ENCODE measurements at places on chromosomes 13 and 19.

DNA sequence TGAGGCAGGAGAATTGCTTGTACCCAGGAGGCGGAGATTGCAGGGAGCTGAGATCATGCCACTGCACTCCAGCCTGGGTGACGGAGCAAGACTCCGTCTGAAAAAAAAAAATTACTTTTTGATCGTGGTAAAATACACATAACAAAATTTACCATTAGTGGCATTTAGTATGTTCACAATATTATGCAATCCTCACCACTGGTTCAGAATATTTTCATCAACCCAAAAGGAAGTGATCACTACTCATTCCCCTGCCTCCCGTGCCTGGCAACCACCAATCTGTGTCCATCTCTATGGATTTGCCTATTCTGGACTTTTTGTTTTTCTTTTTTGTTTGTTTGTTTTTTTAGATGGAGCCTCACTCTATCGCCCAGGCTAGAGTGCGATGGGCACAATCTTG, 1.2 kb upstream of the PALM3 start:
- DNase-seq: no peak

GRCh38 chr13:106499113-106499512, 36.3 kb downstream of the EFNB2 start:
- DNase-seq: no peak

GRCh38 chr13:107157271-107157670, 589.3 kb upstream of the ARGLU1 start:
- no peak for DNase-seq

- DNase-seq: no peak
These were observed 89.6 kb upstream of the RXFP2 start for GRCh38 chr13:31649766-31650165.

DNA sequence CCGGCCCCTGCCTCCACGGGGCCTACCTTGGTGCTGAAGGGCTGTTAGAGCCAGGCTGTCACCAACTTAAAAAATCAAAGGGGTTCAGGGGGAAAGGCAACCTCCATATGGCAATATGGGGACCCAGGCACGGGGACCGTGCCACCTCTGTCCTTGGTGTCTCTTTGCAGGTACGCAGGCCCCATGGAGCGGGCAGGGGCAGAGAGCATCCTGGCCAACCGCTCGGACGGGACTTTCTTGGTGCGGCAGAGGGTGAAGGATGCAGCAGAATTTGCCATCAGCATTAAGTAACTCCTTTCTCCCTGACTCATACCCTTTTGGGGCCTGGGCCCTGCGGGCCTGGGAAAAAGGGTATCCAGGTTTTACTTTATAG, 39.6 kb upstream of the ADGRE1 start:
- DNase-seq: no peak

DNA sequence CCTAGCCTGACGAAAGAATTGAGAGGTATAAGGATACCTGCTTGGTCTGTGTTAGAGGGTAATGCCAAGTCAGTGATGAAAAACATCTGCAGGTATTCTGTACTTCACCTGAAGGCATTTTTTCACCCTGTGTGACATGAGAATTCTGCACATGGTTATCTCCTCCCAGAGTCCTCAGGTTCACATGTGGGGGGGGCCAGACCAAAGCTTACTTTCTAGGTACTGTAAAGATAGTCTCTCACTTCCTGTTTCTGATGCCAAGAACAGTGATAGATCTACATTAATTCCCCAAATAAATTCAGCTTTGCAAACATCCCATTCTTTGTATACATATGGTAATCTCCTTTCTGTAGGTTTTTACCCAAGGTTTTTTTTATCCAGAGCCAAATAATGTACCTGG, 53.4 kb downstream of the GPC6 start:
- DNase-seq: no peak
